Uterine smooth muscle cell (primary cell): ENCODE measurements at places on chromosomes 6 and 20. TPM values are rescaled to one million over a fixed set of nuclear protein-coding genes. Genes with fewer than 3 reads are reported as not detected.

The TFAP2D gene
- not detected in 2 replicates for total RNA-seq

The TREML2 gene
- not detected in 2 replicates for total RNA-seq

The OR2B3 gene
- not detected in 2 replicates for total RNA-seq

The RPL7L1 gene
- 116 and 145 TPM in 2 replicates for total RNA-seq

The TMEM74B gene
- 0.11 TPM in 1 of 2 replicates, not detected in the other for total RNA-seq

The HRH3 gene
- not detected in 2 replicates for total RNA-seq

The DAAM2 gene
- 3.8 and 6.5 TPM in 2 replicates for total RNA-seq

The JPH2 gene
- total RNA-seq, result 3.0 and 6.1 TPM in 2 replicates

The TBX18 gene
- total RNA-seq, result 3.2 and 3.8 TPM in 2 replicates

The NDUFAF4 gene
- 7.4 and 12.0 TPM in 2 replicates for total RNA-seq

The CST7 gene
- 0.37 TPM in 1 of 2 replicates, not detected in the other for total RNA-seq

The ADTRP gene
- total RNA-seq, result 6.4 and 6.9 TPM in 2 replicates

The DEF6 gene
- 0.87 and 0.89 TPM in 2 replicates for total RNA-seq

The TUBB2B gene
- 0.89 and 4.2 TPM in 2 replicates for total RNA-seq

The LHFPL5 gene
- not detected in 2 replicates for total RNA-seq

The RBPJL gene
- not detected in 2 replicates for total RNA-seq

The PRSS35 gene
- total RNA-seq, result 3.2 and 3.5 TPM in 2 replicates

The PTK6 gene
- 0.11 and 0.12 TPM in 2 replicates for total RNA-seq

The CST5 gene
- not detected in 2 replicates for total RNA-seq

The APOBEC2 gene
- total RNA-seq, result not detected in 2 replicates

The SLC16A10 gene
- total RNA-seq, result 0.12 and 0.33 TPM in 2 replicates

The ESR1 gene
- 8.2 and 15.1 TPM in 2 replicates for total RNA-seq

The MUCL3 gene
- total RNA-seq, result not detected in 2 replicates

The OOEP gene
- total RNA-seq, result not detected in 2 replicates

The FAM209B gene
- not detected in 2 replicates for total RNA-seq

The AURKA gene
- 27.5 and 109 TPM in 2 replicates for total RNA-seq

The MOG gene
- total RNA-seq, result not detected in 2 replicates

The TAGAP gene
- total RNA-seq, result 0.12 TPM in 1 of 2 replicates, not detected in the other

The KHDC1L gene
- total RNA-seq, result 0.50 TPM in 1 of 2 replicates, not detected in the other

The DLK2 gene
- 0.66 and 1.1 TPM in 2 replicates for total RNA-seq
